ENCODE measurements at places on chromosomes 16 and 17. TPM values are rescaled to one million over a fixed set of nuclear protein-coding genes. Genes with fewer than 3 reads are reported as not detected.
A peak's percentile ranks its signal among the peaks of the same experiment; 100 is the strongest.

The PTGES3L gene
- 1.1 TPM for total RNA-seq

DNA sequence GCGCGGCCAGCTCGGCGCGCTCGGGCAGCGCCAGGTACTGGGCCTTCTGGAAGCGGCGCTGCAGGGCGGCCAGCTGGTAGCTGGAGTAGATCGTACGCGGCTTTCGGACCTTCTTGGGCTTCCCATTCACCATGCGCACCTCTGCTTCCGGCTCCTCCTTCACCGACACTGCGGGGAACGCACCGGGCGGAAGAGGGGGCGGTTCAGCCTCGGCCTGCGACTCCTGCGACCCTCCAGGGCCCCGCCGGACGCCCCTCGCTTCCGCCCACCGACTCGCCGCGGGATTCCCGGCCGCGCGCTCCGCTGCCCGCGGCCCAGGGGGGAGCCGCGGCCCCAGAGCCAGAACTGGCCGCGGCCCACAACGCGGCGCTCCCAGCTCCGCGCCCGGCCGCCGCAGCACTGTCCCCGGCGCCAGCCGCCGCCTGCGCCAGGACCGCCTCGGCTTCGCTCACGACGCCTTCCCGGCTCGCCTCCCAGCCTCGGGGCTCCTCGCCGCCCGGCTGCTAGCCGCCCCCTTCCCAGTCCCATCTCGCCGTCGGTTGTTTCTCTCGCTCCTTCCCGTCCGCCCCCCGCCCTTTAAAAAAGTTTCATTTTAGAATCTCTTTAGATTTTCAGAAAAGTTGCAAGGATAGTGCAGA is 1.5 kb downstream of the DLX3 start:
- peak overlapping the region; percentile 45 for H3K4me3 ChIP-seq
- DNase-seq: no peak
- H3K27ac ChIP-seq: peak overlapping the region; percentile 78

DNA sequence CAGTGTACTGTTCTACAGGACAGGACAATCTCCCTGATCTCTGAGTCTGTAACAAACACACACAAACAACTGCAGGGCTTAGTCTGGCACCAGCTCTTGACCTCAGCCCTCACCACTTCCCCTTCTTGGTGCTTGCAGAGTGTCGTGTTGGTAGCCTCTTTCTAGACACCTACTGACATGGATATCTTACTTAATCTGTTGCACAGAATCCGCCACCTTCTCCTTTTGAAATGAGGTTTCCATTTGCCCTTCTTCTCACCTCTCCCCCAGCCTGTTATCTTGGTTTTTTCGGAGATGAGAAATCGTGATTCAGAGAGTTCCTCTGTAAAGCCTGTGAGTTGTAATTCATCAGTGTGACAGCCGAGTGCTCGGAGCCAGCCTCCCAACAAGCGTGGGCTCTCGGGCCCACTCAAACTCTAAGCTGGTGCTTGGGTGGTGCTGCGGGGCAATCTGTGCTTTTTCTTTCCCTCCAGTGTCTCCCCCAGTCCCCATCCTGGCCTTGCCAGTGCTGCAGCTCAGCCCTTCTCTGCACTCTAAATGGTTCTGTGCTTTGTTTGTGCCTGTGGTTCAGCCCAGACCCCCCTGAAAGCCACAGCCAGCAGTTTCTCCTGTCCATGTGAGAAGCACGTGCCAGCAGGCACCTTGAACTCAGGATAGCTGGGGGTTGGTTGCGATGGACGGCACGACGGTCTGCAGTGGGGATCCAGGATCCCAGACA is 28.1 kb downstream of the KIAA0513 start:
- no peaks in the 10 kb centered on the region for H3K36me3 ChIP-seq
- no peaks in the 10 kb centered on the region for H3K27me3 ChIP-seq
- 0 out of 2 replicates have a peak, but pooled peaks cover 4% of the 10 kb centered on the region for H3K4me1 ChIP-seq

DNA sequence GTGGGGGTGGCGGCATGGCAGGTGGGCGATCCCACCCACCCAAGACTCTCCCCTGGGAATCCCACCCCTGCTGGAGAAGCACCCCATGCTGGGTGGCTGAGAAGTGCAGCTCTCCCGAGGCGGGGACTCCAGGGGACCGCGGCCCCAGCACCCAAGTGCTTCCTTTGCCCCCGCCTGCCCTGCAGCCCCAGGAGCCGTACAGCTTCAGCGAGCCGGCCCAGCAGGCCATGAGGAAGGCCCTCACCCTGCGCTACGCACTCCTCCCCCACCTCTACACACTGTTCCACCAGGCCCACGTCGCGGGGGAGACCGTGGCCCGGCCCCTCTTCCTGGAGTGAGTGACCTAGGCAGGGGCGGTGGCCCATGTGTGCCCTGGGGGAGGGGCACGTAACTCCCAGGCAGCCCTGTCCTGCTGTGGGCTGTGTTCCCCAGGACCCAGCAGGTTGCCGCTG is 11.7 kb downstream of the GAA start:
- no peak overlapping the region for H3K4me3 ChIP-seq
- H3K27me3 ChIP-seq: no peaks in the 10 kb centered on the region
- no peak overlapping the region for H3K27ac ChIP-seq
- no peaks in the 10 kb centered on the region for H3K4me1 ChIP-seq
- DNase-seq: no peak
- H3K36me3 ChIP-seq: no peaks in the 10 kb centered on the region

The CYGB gene
- total RNA-seq: 1.0 TPM

The TP53TG3 gene
- total RNA-seq: not detected

The PRR35 gene
- total RNA-seq: 0.14 TPM

GRCh38 chr17:75996665-75997590 is 3.7 kb upstream of the CDK3 start:
- no peaks in the 10 kb centered on the region for H3K27me3 ChIP-seq
- no peak overlapping the region for H3K4me3 ChIP-seq
- peak; percentile 89 for DNase-seq
- peaks cover 45% of the 10 kb centered on the region for H3K4me1 ChIP-seq
- H3K36me3 ChIP-seq: no peaks in the 10 kb centered on the region
- H3K27ac ChIP-seq: peak overlapping the region; percentile 26

- no peak overlapping the region for H3K27ac ChIP-seq
- H3K4me1 ChIP-seq: no peaks in the 10 kb centered on the region
- H3K4me3 ChIP-seq: no peak overlapping the region
- no peaks in the 10 kb centered on the region for H3K36me3 ChIP-seq
- no peak for DNase-seq
- H3K27me3 ChIP-seq: 0 out of 2 replicates have a peak, but pooled peaks cover 2% of the 10 kb centered on the region
Measured at GRCh38 chr16:49704586-49705155, 151.2 kb downstream of the ZNF423 start.

The TMED6 gene
- total RNA-seq: 2.4 TPM

GRCh38 chr17:80786887-80787286 is 204.8 kb upstream of the CHMP6 start:
- no peak overlapping the region for H3K27ac ChIP-seq
- no peak overlapping the region for H3K4me3 ChIP-seq
- H3K4me1 ChIP-seq: peaks cover 24% of the 10 kb centered on the region
- H3K36me3 ChIP-seq: no peaks in the 10 kb centered on the region
- no peaks in the 10 kb centered on the region for H3K27me3 ChIP-seq

- H3K36me3 ChIP-seq: no peaks in the 10 kb centered on the region
- H3K27ac ChIP-seq: no peak overlapping the region
- no peaks in the 10 kb centered on the region for H3K4me1 ChIP-seq
- no peak overlapping the region for H3K4me3 ChIP-seq
Measured at GRCh38 chr17:17518014-17518413, 21.8 kb upstream of the RASD1 start.

Data from Caco-2 (cell line).